ENCODE measurements at places on chromosomes 7 and 10.

DNA sequence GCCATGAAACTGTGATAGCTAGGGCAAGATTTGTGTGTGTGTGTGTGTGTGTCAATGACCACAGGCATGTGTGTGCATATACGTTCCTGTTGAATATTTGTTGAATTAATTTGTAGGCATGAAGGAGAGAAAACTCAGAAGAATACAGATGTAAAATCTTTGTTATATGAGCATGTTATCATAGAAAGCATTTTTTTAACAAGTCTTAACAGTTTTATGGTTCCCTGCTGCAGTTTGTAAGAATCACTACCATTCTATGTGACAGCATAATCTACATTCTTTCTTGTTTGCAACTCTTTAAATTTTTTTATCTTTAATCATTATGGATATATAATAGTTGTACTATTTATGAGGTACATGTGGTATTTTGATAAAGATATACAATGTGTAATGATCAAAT lies 130.3 kb downstream of the CD36 start:
- DNase-seq, result no peak

- no peak for DNase-seq
Observed at GRCh38 chr7:128167791-128168666, 73.0 kb upstream of the LEP start.

GRCh38 chr7:155482511-155483183 lies 24.7 kb downstream of the EN2 start:
- no peak for DNase-seq

- DNase-seq, result no peak
Observed at GRCh38 chr7:81811956-81812865, 42.4 kb upstream of the HGF start.

DNA sequence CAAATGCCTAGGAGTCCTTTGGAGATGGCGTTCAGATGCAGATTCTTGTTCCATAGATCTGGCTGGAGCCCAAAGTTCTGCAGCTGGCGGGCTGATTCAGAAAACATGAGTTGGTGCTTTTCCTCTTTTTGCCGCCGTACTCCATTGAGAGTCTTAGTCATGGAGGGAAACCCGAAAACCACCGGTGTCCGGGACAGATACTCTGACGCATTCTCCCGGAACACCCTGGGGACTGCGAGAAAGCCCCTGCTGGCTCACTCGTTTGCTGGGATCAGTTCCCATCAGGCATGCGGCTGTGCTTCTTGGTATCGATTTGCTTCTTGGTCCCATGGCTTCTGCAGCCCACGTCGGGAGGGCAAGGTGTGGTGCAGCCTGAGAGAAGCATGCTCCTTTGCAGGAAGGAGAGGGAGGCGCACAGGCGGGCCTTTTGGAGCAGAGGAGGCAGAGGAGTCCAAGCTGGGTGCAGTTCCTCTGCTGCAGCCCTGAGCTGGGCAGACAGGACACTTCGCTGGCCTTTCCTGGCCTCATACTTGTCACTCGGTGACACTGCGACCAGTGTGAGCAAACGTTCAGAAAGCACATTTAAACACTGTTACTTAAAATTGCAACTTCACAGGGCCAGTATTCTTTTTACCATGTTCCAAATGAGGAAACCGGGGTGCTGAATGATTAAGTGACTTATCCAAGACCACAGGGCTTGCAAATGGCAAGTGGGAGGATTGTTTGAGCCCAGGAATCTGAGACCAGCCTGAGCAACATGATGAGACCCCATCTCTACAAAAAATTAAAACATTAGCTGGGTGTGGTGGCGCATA lies 30.6 kb upstream of the PFKFB3 start:
- no peak for DNase-seq
